ENCODE measurements at places on chromosomes 16 and 17.
A peak's percentile ranks its signal among the peaks of the same experiment; 100 is the strongest.

GRCh38 chr16:78906135-78906534 is 694.4 kb downstream of the MAF start:
- no peak for DNase-seq

DNA sequence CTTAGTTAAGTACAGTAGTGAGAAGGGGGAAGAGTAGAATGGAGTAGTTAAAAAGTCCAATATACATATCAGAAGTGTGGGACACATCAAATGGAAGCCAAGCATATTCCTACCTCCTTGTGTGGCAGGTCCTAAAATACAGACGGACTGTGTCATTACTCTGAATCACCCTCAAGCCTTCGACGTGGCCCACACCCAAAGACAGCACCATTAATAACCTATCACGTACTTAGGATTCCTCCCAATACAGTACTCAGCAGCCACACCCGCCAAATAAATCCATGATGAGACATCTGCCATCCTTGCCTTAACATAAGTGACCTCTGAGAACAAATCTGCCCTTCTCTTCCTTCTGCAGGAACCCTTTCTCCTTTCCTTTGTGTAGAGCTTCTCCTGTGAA is 38.9 kb downstream of the UBE2G1 start:
- DNase-seq = peak; percentile 62

DNA sequence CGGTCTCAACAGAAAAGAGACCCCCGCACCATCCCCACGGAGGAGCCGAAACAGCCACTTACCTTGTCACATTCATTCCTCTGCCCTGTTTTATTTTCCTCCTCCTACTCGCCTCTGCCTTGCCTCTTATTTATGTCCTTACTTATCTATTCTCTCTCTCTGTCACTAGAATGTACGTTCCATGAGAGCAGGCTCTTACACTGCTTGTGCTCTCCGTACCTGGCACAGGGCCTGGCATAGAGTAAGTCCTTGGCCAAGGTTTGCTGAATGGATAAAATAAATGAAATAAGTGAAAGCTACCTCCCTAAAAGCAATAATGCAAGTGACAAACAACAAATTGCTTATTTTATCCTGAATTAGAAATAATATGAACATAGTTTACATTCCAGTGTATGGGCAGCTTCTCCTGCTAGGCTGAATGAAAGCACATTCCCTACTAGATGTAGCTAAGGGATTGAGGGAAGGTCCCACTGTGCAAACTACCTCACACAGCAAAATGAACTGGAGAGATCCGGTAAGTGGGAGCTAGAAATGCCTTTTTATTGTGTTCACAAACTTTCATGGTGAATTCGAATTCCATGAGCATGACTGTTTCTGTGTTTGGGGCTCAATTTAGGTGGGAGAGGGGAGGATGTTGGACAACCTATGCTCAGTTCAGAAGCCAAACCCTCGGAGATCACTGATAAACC is 173.1 kb downstream of the PARN start:
- no peak for DNase-seq

DNA sequence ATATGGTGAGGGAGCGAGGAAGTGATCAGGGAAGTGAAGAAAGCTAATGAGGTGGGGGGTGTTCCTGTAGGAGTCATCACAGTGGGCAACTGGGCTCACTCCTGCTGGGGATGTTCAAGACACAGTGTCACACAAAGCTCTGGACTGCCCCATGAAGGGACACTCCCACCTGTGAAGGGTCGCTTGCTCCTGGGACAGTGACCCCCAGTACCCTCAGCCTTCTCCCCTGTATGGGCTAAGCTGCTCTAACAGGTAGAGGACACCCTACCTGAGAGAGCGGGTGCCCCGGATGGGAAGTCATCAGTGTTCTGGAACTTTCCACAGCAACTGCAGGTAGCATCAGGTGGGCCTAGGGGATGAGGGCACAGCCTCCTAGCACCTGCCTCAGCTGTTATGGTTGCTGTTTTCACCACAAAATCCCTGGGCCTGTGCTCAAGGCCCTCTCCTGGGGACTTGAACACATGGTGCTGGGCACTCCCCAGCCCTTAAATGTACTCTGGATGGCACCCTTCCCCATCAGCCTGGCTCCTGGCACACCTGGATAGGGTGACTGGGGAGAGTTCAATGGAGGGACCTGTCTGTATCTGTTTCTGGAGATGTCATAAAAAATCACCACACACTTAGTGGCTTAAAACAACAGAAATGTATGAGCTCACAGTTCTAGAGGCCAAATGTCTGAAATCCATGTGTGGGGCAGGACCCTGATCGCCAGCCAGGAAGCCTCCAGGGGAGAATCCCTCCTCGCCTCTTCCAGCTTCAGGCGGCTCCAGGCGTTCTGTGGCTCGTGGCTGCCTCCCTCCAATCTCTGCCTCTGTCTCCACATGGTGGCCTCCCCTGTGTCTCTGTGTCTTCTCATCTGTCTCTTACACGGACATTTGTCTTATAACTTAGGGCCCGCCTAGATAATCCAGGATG is 104.0 kb upstream of the CDH5 start:
- no peak for DNase-seq

DNA sequence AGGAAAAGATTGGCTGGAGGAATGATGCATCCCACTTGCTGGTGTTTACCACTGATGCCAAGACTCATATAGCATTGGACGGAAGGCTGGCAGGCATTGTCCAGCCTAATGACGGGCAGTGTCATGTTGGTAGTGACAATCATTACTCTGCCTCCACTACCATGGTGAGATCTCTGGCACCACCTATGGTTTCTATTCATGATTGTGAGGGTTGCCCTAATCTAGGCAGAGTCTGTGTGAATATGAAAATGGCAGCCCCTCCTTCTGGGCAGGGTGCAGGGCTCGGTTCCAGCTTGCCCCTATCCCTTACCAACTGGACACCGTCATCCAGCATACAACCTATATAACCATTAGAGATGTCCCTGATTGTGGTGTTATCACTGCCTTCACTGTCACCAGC is 33.4 kb downstream of the ITGB3 start:
- no peak for DNase-seq

- no peak for DNase-seq
These were observed 223.5 kb upstream of the CACNG5 start for GRCh38 chr17:66611397-66611796.

DNA sequence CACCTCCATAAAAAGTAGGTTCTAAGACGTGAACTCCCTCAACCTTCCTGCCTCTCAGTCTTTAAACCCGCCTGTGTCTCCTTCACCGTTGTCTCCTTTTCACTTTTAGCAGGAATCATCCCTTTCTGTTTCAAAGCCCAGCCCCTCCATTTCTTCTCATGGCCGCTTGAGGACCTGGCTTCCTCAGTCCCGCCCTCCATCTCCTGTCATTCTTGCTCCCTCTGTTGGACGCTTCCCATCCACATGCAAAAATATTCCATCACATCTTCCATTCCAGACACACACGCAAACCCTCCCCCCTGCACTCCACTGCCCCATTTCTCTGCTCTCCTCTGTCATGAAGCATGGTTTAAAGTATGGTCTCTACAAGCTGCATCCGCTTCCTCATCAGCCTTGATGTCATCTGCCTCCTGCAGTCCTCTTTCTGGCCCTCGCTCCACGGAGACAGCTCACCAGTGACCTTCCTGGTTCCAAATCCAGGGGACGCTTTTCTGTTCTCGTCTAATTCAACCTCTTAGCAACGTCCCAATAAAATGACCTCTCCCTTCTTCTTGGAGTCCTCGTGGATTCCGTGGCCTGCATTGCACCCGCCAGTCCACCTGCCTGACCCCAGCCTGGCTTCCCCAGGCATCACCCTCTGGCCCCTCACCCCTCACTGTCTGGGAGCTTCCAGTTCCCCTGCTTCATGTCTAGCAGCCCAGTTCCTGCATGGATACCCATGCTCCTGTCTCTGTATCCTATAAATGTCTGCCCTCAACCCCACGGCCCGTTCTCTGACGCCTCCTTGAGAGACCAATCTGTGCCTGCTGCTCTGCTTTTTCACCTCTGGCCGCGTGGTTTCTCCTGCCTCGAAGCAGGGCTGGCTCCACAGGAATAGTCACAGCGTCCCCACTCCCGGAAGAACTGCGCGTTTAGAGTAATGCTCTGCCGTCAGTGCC is 26.2 kb downstream of the ANKRD40 start:
- no peak for DNase-seq

DNA sequence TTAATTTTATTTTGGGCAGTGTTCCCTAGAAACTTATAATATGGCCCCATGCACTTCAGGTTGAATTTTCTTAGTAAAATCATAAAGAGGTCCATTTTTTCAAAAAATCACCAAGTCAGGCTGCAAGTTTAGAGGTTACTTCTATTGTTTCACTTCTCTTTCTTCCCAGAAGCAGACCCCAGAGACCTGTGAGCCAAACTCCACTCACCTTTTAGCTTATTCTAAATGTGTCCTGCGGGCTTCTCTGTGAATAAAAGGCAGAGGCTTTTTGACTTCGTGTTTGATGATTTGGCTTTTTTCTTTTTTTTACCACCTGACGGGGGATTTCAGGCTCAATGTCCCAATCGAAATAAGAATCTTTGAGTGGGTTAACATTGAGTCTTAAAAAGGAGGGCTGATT is 7.4 kb downstream of the PRKCB start:
- no peak for DNase-seq

- DNase-seq = no peak
These were observed 53.9 kb upstream of the ERCC4 start for GRCh38 chr16:13866073-13866472.

GRCh38 chr16:931171-931570 is 39.6 kb downstream of the LMF1 start:
- DNase-seq = no peak

DNA sequence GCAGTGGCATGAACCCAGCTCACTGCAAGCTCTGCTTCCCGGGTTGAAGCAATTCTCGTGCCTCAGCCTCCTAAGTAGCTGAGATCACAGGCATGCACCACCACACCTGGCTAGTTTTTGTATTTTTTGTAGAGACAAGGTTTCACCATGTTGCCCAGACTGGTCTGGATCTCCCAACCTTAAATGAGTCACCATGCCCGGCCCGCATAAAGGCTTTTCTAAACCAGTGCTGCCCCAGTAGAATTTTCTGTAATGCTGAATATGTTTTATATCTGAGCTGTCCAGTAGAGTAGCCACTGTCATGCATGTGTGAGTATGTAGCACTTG is 36.9 kb upstream of the WSB1 start:
- DNase-seq = no peak

- no peak for DNase-seq
These were observed 173.6 kb upstream of the DYNLRB2 start for GRCh38 chr16:80367037-80367658.

DNA sequence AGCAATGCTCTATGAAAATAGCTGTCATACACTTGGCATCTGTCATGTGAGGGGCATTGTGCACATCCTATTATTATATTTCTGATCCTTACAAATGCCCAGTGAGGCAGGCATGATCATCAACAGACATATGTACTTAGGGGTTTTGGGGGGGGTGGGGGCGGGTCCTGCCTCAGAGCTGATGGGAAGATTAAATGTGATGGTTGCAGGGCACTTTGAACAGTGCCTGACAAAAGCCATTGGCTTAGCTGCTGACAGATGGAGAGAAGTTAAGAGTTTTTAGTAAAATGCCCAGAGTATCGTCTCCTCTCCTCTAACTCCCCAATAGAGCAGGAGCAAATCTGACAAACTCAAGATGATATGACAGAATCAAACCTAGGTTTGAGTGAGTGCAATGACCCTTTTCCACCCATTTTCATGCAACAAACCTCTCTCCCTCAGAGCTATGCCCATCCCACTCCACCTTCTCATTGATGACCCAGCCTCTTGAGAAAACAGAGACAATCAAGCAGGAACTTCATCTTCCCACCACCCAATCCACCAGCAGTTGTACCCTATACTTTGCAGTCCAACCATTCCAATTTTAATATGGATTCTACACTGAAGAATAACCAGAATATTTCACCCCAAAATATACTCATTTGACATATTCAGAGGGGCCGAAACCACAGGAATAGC is 4.8 kb downstream of the KLHL11 start:
- DNase-seq = no peak

DNA sequence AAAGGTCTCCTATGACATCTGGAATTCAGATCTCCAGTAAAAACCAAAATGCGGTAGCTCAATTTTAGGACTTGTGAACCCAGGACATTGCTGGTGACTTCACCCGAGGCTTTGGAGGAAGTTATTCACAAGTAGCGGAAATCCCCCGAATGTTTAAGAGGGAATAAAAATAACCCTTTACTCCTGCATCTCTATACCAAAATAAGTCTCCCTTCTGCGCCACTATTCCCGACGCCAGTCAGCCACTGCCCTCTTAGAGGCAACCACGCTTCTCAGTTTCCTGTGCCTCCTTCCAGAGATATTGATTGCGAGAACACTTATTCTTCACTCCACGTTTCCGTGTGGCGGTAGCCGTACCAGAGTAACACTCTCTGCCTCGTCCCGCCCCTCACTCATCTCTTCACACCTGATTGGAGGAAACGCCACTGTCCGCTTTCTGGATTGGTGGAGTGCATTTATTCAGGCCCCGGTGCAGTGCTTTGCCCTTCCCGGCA is 27.4 kb downstream of the EMP2 start:
- no peak for DNase-seq

DNA sequence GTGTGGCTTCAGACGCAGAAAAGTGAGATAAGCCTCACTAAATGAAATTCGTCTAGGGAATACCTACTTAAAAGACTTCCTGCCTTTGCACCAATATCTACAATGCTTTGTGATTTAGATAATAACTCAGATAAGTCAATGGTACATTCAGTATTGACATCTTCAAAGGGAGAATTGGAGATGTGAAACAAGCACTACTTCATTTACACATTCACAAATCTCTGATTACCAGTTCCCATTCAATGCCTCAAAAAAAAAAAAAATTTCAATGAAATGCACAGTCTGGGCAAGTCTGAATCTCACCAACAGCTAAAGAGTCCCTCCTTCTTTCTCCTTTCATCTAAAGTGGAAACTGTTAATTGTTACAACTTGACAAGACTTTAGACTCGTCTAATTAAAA is 3.7 kb downstream of the PHF12 start:
- DNase-seq = no peak

- no peak for DNase-seq
These were observed 8.8 kb upstream of the MPRIP start for GRCh38 chr17:17033466-17033865.

DNA sequence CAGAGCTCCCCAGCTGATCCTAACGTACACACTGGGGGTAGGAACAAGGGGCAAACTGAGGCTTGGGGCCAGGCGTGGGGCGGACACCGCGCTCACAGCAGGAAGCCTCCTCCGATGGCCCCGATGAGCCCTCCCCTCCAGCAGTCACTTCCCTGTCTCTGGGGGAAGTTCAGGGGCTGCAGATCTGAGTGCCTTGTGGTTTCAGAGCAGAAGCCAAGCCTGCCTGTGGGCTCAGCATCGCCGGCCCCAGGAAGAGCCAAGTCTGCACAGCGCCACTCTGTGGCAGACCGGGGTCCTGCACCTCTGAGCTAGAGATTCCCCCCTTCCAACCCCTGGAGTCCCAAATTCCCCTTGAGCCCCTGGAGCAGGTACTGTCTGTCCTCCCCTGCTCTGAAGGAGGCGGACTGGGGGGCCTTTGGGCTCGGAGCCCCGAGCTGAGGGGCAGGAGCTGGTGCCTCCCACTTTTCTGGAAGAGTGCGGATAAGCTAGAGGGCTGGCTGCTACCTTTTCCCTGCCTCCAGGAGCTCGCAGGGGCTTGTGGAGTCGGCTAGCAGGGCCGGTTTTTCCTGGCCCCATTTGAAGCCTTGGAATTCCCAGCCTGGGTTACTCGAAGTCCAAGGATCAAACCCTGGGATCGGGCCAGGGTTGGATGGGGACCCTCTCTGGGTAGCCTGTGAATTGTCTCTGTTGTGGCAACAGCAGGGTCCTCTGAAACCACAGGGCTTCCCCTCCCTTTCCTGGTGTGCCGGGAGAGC is 2.9 kb downstream of the GSE1 start:
- DNase-seq = no peak

All from BJ (cell line).